ENCODE measurements at places on chromosomes 11 and 22.

DNA sequence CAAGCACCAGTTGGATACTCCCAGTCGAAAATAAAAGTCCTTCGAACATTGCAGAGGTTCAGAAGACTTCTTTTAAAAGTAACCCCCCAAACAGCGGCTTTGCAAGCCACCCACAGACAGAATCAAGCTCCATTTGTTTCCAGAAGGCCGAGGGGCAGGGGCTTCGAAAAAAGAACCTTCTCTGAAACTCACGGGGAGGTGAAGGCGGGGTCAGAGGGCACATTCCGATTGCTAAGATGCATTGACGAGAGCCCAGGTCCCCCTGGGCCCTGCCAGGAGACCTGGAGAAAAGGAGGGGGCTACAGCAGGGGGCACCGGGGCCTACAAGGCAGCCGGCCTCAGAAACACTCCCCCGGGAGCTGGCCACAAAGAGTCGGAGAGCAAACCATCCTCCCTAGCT lies 306.8 kb downstream of the MN1 start:
- no peak for DNase-seq

- no peak for DNase-seq
These were observed 6.3 kb downstream of the KCNJ1 start for GRCh38 chr11:128860571-128861361.

GRCh38 chr11:68783216-68783821 lies 32.0 kb upstream of the TESMIN start:
- no peak for DNase-seq

DNA sequence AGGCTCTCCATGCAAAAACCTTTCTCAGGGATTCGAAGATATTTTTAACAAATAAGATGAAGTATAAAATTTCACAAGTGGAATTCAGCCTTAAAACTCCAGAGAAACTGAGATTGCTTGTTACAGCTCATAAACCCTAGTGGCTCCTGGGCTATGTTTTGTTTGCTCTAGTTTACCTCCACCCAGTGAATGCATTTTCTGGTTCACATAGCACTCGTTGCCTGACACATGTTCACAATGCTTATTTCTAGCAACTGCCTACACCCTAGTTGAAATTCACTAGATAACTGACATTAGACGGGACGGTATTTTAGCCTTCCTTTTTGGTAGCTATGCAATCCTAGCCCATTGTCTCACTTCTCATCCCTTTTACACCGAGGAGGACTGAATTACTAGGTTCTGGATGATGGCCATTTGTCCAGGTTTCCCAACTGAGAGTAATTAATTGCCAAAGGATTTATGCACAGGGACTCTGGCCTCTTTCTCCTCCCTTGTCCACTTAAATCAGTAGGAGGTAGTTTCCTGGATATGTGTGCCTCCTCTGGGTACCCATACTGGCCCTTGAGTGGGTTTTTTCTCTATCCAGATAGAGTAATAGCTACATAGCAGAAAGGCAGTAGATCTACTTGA lies 951.6 kb downstream of the DLG2 start:
- DNase-seq = no peak

- DNase-seq = no peak
These were observed 35.1 kb upstream of the SUSD2 start for GRCh38 chr22:24146194-24146616.

DNA sequence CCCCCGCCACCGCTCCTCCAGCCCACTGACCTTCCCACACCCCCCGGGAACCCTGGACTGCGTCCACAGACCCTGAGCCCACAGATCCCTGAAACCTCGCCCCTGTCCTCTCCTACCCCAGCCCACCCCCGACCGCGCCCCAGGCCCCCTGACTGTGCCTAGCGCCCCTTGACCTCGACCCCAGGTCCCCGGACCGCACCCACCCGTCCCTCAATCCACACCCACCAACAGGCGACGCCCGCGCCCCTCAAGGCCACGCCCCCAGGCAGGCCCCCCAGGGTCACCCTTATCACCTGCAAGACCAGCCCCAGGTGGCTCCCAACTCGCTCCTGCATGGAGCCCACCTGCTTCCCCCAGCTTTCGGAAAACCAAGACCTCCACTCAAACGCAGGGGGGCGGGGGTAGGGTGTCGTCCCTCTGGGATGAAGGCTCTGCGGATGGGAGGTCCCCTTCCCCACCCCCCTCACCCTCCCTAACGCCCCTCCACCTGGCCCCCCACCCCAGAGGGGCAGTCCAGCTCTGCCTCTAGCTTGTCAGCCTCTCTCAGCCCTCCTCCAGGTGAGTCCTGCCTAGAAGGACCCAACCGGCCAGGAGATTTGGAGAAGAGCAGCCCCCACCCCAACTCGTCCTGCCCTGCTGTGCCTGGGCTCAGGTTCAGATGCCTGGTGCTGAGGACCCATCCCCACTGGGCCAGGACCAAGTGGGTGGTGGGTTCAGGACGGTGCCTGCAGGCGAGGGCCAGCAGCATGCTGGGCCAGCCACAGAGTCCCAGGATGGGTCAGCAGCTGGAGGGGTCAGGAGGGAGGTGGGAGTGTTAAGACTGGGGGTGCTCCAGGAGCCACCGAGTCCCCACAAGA lies 3.1 kb upstream of the IL17REL start:
- DNase-seq = no peak

DNA sequence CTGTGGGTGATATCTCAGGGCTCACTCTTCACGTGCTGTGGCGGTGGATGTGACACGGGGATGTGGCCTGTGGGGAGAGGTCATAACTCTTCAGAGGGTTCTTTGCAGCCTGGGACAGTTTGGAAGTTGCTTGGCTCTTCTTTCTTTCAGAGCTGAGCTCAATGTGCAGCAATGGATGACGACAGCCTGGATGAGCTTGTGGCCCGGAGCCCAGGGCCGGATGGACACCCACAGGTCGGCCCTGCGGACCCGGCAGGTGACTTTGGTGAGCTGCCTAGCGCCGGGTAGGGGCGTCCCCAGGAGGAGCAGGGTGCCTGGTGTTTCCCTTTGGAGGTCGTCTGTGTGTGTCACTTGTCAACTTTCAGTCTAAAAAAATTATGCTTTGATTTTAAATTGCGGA lies 5.1 kb downstream of the PHRF1 start:
- no peak for DNase-seq

- no peak for DNase-seq
These were observed 1.8 kb downstream of the SLC22A9 start for GRCh38 chr11:63371396-63371795.

GRCh38 chr11:88332851-88333250 lies 4.7 kb downstream of the CTSC start:
- DNase-seq = no peak

GRCh38 chr11:27563201-27563600 lies 56.6 kb upstream of the LIN7C start:
- DNase-seq = no peak

DNA sequence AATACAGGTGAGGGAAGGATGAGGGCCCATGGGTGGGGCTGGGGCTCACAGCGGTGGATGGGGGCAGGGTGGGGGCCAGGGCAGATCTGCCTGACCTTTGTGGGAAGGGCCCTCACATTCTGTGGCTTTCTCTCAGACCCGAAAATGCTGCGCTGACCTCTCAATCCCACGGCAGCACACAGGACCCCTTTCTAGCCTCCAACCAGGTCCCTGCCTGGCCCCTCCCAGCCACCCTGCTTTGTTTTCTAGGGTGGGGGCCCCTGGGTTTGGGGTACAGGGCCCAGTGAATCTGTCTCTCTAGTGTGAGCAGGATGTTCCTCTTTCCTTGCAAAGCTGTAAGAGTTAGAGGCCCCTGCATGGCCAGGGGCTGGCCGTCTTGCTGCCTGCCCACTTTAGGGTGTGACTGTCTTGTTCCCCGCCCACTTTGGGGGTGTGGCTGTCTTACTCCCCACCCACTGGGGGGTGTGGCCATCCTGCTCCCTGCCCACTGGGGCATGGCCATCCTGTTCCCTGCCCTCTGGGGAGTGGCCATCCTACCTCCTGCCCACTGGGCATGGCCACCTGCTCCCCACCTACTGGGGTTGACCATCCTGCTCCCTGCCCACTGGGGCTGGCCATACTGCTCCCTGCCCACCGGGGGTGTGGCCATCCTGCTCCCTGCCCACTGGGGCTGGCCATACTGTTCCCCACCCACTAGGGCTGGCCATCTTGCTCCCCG lies 11.5 kb downstream of the PARVG start:
- peak; percentile 34 for DNase-seq

GRCh38 chr11:47786373-47786772 lies 19.2 kb upstream of the FNBP4 start:
- DNase-seq = no peak

- DNase-seq = no peak
These were observed 138.1 kb downstream of the SHANK2 start for GRCh38 chr11:71114124-71114851.

GRCh38 chr11:92744929-92745585 lies 224.4 kb upstream of the MTNR1B start:
- no peak for DNase-seq
